ENCODE measurements at places on chromosomes 12 and 14. TPM values are rescaled to one million over a fixed set of nuclear protein-coding genes. Genes with fewer than 3 reads are reported as not detected.

- no peak for DNase-seq
Measured at GRCh38 chr12:49294804-49295081, 204 bp upstream of the PRPH start.

The NKX2-1 gene
- total RNA-seq = 0.13 TPM

The ASCL1 gene
- total RNA-seq = not detected

The EMP1 gene
- 18.6 TPM for total RNA-seq

GRCh38 chr14:101554991-101555668 is 6.2 kb upstream of the DIO3 start:
- no peak for DNase-seq

DNA sequence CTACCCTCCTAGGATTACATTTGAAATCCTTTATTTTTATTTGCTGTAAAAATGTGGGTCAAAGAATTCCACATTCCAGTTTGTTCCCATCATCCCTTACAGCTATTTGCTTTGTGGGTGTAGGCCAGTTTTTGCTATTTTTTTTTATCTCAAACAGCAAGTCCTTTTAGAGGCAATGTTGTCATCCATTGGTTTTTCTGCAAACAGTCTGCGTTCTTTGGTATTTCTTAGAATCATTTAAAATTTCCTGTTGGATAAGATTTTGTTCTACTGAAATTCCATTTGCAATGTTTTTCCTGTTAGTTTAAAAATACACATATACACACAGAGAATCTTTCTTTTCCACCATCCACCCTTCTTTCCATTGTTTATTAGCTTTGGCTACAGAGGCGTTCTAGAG is 53.3 kb upstream of the STK38L start:
- no peak for DNase-seq

DNA sequence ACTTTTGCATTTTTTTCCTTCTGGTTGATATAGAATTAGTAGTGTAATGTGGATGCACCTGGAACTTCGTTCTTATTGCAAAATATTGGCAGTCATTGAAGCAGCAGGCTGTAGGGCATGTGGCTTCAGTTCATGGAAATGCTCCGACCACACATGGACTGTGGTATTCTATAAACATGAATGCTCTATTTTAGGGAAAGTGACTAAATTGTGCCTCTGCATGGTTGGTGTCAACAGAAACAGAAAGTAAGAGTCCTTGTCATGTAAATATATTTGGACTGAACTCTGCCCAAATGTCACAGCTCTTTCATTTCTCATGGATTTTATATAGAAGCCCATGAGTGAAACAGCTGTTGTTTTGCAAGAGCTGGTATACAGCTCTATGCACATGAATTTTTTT is 917.0 kb downstream of the LRFN5 start:
- DNase-seq = no peak

DNA sequence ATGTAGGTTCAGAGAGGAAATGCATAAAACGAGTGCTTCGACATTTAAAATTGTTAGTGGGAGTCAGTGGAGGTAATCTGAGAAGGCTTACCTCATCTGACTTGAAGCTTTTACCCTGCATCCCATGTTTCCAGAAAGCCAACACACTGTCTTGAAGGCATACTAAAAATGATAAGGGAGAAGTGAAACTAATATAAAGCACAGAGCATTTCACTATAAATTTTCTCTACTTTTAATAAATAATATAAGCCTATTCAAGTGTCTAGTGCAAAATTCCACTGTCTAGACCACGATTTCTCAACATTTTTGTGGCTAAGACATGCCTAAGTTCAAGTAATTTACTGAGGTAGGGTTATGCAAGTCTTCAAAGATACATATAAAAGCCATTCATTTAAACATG is 29.1 kb upstream of the CDKL1 start:
- no peak for DNase-seq

The MANSC1 gene
- total RNA-seq = 10.0 TPM

- no peak for DNase-seq
Measured at GRCh38 chr14:101594511-101595148, 33.3 kb downstream of the DIO3 start.

The COQ6 gene
- total RNA-seq = 18.5 TPM

Measured in Panc1 (cell line).